ENCODE measurements at places on chromosomes 5 and 9. TPM values are rescaled to one million over a fixed set of nuclear protein-coding genes. Genes with fewer than 3 reads are reported as not detected.
A peak's percentile ranks its signal among the peaks of the same experiment; 100 is the strongest.

DNA sequence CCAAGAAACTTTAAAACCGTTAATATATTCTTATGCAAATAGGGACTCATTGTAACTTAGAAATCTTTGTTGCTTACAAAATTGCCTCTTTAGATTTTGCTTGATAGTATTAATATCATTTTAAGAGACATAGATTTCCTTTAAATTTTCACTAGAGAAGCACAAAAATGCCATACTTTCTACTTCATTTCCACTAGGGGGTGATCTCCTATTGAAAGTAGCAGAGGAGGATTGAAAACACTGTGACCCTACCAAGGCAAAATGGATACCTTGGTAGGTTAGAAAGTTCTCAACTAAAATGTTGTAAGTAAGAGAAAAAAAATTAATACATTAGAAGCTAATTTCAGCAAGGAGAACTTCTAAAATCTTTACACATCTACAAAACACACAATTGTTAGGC lies 204.9 kb downstream of the CHSY3 start:
- no peaks in the 10 kb centered on the region for H3K36me3 ChIP-seq
- no peak for DNase-seq
- H3K4me3 ChIP-seq: no peak overlapping the region

DNA sequence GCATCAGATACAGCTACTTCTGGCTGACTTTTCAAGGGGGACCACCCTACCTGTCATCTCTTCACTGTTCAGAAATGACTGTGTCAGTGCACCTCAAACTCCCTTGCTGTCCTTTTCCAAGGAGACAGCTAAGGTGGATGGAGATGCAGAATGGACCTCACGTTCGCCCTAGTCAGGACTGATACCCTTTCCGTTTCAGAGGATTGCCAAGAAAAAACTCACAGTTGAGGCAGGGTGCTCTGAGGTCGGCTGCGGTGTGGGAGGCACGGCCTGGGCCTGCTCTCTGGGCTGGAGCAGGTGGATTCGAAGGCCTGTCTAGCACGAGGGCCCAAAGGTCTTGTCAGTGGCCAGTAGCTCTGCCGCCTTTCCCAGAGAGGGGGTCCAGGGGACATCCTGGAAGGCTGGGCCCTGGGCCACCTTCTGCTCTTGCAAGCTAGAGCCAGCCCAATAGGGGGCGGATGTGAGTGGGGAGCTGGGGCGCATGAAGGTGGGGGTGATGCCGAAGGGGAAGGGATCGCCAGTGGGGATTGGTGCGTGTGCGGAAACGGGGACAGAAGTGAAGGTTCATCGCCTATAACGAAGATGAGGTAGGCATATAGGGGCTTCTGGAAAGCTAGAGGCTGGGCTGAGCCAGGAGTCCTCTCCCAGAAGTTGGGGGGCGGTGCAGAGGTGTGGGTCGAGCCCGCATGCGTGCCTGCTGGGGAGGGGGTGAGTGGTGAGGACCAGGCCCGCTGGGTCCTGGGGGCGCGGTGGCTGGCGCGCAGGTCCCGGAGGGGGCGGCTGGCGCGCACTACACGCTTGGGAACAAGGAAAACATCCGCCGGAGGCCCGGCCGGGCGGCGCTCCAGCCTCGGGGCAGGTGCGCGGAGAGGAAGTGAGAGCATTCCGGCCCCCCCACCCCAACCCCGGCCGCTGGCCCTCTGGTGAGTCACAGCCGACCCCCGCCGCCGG lies 2.5 kb upstream of the MSMP start:
- no peaks in the 10 kb centered on the region for H3K36me3 ChIP-seq
- H3K4me1 ChIP-seq: peaks cover 36% of the 10 kb centered on the region
- H3K4me3 ChIP-seq: peak overlapping the region; percentile 57

DNA sequence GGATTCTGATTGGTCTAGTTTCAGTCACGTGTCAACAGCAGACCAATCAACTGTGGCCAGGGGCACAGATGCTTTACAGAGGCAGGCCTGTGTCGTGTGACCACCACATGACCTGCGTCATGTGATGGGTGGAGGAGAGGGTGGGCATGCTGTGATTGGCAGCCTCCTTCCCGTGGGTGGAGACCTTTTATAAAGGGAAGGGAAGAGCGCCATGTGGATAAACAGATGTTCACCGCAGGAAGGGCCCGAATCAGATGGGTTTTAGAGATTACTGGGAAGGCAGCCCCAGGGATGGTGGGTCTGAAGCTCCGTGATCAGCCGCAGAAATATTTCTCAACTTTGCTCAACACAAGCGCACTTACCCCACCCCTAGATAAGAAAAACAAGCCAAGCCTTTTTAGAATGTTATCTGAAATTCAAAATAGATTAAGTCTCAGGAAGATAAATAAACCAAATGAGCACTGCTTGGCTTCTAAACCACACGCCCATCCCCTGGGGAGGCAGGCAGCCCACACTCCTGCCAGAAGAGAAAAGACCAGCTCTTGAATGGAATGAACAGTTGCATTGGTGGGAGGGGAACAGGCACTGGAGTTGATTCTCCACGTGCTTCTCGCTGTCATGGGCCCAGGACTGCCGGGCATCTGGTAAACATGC lies 43.6 kb downstream of the ROPN1L start:
- H3K27ac ChIP-seq: no peak overlapping the region
- no peak for DNase-seq
- H3K27me3 ChIP-seq: no peaks in the 10 kb centered on the region
- no peaks in the 10 kb centered on the region for H3K4me1 ChIP-seq
- H3K36me3 ChIP-seq: no peaks in the 10 kb centered on the region

DNA sequence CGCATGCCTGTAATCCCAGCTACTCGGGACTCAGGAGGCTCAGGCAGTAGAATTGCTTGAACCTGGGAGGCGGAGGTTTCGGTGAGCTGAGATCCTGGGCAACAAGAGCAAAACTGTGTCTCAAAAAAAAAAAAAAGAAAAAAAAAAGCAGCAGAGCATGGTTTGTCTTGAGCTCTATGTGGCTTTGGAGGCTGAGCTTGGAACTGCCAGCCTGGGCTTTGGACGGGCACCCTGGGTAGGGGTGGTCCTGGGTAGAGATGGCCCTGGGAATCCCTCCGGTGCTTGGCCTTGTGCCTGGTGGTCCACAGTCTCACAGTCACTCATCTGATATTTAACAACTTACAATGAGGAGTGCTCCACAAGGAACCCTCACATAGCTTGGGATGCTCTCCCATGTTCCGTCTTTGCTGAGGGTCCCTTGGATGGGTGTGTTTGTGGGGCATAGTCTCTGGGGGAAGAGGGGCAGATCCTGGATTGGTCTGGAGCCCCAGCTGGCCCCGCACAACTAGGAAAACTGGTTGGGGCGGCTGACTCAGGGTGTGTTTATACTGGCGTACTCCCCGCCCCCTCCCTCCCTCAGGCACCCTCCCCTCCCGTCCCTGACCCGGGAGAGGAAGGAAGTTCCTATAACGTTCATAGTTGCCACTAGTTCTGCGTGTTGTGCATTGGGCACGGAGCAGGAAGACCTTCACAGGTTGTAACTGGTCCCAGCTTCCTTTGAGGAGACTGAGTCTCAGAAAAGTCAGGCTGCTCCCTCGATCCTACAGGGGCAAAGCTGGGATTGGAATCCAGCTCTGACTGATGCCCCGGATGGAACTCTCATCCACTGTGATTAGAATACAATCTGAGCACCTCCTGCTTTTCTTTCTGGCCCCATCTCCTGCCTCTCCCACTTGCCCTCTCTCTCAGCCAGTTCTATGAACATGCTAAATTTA lies 11.2 kb downstream of the IER5L start:
- no peaks in the 10 kb centered on the region for H3K36me3 ChIP-seq
- H3K27me3 ChIP-seq: no peaks in the 10 kb centered on the region
- no peak overlapping the region for H3K4me3 ChIP-seq
- H3K4me1 ChIP-seq: peaks cover 38% of the 10 kb centered on the region

DNA sequence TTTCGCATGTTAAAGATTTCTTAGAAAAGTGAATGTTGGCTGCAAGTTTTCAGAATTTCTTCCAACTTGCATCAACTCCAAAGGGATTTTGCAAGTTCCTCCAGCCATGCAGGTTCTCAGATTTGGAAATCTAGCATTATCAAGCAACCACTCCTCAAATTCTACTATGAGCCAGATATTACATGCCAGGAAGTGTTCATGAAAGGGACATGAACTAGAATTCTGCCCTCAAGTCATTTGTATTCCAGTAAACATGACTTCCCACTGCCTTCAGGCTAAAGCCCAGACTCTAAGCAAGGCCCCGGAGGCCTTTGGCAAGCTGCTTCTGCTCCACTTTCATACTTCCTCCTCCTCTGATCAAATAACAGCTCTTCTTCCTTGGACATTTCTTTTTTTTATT lies 111.3 kb upstream of the PAPPA start:
- no peak overlapping the region for H3K27ac ChIP-seq
- H3K4me3 ChIP-seq: no peak overlapping the region
- DNase-seq: no peak
- H3K4me1 ChIP-seq: no peaks in the 10 kb centered on the region
- no peaks in the 10 kb centered on the region for H3K36me3 ChIP-seq

- H3K27me3 ChIP-seq: no peaks in the 10 kb centered on the region
- no peaks in the 10 kb centered on the region for H3K36me3 ChIP-seq
- no peak overlapping the region for H3K4me3 ChIP-seq
- H3K4me1 ChIP-seq: peaks cover 26% of the 10 kb centered on the region
- no peak for DNase-seq
These were observed 47.4 kb downstream of the GOLPH3 start for GRCh38 chr5:32126691-32127090.

GRCh38 chr9:117886616-117887015 lies 182.4 kb downstream of the TLR4 start:
- no peaks in the 10 kb centered on the region for H3K36me3 ChIP-seq
- H3K27me3 ChIP-seq: no peaks in the 10 kb centered on the region
- no peak overlapping the region for H3K4me3 ChIP-seq
- no peak for DNase-seq
- H3K27ac ChIP-seq: no peak overlapping the region

- no peaks in the 10 kb centered on the region for H3K4me1 ChIP-seq
- no peak overlapping the region for H3K4me3 ChIP-seq
- DNase-seq: no peak
- H3K27ac ChIP-seq: no peak overlapping the region
These were observed 17.7 kb downstream of the STK10 start for GRCh38 chr5:172170251-172170701.

DNA sequence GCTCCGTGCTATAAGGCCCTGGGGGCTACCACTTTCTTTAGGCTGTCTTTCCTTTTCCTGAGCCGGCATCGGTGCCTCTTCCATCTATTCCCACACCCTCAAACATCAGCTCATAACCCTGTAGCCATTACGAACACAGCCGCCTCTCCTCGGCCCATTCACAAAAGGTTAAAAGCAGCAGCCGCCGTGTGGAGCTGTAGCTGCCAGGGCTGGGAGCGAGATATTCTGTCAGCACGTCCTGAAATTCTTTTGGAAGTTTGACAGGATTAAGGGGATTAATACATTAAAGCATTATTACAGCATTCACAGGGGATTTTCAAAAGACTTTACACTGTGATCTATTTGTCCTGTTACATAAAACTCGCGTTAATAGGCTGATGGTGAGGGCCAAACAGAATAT lies 428.2 kb downstream of the CDK5RAP2 start:
- no peaks in the 10 kb centered on the region for H3K4me1 ChIP-seq
- DNase-seq: no peak
- no peaks in the 10 kb centered on the region for H3K27me3 ChIP-seq
- H3K27ac ChIP-seq: no peak overlapping the region

DNA sequence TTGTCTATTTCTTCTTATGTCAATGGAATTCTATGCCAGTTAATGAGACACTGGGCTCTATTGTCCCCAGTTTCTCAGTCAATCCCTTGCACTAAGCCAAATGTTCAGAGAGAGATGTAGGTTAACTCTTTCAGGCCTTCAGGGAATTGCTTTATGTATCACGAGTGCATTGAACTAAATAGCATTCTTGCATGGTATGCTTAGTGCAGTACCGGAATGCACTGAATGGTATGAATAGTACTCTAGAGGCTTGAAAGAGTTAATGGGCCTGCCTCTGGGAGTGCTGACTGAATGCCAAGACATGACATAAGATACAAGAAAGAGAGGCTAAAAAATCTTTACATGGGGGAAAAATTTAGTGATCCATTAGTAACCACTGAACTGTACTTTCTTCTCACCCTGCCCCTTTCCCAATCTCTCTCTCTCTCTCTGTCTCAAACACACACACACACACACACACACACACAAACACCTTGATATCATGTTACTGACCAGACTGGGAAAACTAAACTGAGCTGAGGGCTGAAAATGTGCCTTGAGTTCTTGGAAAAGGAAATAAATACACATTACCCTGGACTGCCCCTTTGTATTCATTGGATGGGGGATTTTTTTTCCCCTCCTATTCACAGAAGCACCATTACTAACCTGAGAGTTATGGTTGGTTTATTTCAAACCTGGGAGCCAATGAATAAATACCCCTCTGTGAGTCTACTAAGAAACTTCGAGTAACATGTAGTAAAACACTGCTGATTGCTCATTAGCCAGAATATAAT lies 35.4 kb upstream of the TMC1 start:
- no peaks in the 10 kb centered on the region for H3K27me3 ChIP-seq
- no peaks in the 10 kb centered on the region for H3K4me1 ChIP-seq
- no peaks in the 10 kb centered on the region for H3K36me3 ChIP-seq
- no peak for DNase-seq
- no peak overlapping the region for H3K27ac ChIP-seq

DNA sequence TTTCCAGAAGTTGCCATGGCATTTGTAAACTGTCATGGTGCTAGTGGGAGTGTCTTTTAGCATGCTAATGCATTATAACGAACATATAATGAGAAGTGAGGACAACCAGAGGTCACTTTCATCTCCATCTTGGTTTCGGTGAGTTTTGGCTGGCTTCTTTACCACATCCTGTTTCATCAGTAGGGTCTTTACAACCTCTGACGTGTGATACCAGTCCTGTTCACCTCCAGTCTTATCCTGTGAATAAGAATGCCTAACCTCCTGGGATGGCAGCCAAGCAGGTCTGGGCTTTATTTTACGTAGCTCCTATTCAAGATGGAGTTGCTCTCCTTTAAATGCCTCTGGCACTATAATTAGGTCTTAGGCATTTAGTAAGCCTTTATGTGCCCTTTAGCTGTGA lies 20.4 kb upstream of the RFK start:
- no peak for DNase-seq
- no peaks in the 10 kb centered on the region for H3K36me3 ChIP-seq
- peak overlapping the region; percentile 62 for H3K27ac ChIP-seq

- DNase-seq: no peak
- no peaks in the 10 kb centered on the region for H3K27me3 ChIP-seq
- H3K4me3 ChIP-seq: no peak overlapping the region
- no peaks in the 10 kb centered on the region for H3K36me3 ChIP-seq
These were observed 7.3 kb downstream of the ECM2 start for GRCh38 chr9:92528522-92528849.

DNA sequence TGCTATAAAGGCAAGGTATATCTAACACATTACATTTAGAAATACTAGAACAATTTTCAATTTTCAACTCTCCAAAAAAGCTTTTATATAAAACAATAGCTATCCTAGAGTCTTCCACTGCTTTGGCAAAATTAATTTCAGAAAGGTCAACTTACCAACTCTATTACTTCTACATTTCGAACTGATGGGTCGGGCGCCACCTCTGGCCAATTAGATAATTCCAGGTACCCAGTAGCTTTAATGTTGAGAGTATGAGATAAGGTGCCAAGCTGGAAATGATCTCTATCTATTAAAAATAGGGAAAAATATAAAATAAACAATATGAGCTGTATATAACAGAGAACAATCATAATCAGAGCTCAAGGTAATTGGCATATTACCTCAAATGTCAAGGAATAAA lies 166.6 kb downstream of the AP3B1 start:
- H3K36me3 ChIP-seq: no peaks in the 10 kb centered on the region
- no peaks in the 10 kb centered on the region for H3K4me1 ChIP-seq
- DNase-seq: no peak

GRCh38 chr5:14572385-14572784 lies 9.2 kb upstream of the OTULINL start:
- H3K27ac ChIP-seq: no peak overlapping the region
- no peak for DNase-seq
- no peak overlapping the region for H3K4me3 ChIP-seq
- no peaks in the 10 kb centered on the region for H3K27me3 ChIP-seq
- H3K36me3 ChIP-seq: no peaks in the 10 kb centered on the region
- H3K4me1 ChIP-seq: peaks cover 10% of the 10 kb centered on the region

GRAMD2B gene
- 34.9 TPM for total RNA-seq

CDH18 gene
- total RNA-seq: 0.78 TPM

CRB2 gene
- total RNA-seq: 1.3 TPM

ZFR gene
- total RNA-seq: 25.1 TPM

Data from body of pancreas (tissue), 4 donors.